Myocyte (in vitro differentiated cells): ENCODE measurements at places on chromosomes 7 and 10. TPM values are rescaled to one million over a fixed set of nuclear protein-coding genes. Genes with fewer than 3 reads are reported as not detected.

DNA sequence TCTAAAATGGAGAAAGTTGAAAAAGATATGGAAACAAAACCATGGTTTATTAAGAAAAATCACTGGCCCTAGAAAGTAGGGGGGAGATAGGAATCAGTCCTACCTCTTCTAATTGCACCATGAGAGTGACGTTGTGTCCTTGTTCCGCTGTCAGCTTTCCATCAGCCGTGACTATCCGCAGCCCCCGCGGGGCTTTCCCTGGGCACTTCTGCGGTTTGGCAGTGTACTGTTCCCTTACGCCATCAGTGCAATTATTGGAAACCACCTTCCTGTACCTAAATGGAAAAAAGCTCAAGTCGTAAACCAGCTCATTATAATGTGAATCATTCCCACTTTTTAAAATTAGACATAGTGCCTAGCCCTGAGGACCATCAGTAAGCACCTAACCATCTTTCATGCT lies 512.2 kb downstream of the SORCS1 start:
- no peak for DNase-seq

- DNase-seq = no peak
Measured at GRCh38 chr10:68172324-68172723, 59.6 kb downstream of the ATOH7 start.

DNA sequence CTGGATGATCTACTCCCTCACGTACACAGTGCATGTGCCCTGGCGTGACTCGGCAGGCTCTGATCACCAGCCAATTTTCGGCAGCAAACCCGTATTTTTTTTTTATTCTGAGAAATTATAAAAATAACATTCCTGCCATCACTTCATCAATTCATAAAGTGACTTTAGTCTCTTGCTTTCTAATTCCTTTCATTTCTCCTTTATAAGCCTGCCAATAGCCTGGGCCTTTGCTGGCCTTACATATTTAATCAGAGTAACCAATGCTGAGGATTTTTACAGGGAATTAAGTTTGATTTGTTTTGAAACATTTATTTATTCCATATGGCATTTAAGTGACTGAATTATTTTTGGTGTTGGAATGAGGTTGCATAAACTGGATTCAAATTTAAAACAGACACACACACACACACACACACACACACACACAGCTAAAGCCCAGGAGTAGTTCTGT lies 140.8 kb downstream of the ETV1 start:
- DNase-seq = no peak

DNA sequence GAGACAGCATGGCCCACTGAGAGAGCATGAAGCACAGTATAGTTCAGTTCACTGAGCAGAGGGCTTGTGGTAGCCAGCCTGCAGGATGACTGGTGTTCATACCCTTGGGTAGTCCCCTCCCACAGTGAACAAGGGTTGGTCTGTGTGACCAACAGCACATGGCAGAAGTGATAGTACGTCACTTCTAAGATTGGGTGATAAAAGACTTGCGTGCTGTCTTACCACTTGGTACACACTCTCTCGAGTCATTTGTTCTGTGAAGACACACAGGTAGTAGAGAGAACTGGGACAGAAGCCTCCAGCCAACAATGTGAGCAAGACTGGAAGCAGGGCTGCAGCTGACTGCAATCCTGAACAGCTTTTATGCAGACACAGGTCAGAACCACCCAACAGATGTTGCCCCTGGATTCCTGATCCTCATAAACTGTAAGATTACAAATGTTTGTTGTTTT lies 14.6 kb downstream of the EPC1 start:
- peak; percentile 53 for DNase-seq

- DNase-seq = no peak
Measured at GRCh38 chr10:6053303-6053702, 8.9 kb downstream of the IL2RA start.

DNA sequence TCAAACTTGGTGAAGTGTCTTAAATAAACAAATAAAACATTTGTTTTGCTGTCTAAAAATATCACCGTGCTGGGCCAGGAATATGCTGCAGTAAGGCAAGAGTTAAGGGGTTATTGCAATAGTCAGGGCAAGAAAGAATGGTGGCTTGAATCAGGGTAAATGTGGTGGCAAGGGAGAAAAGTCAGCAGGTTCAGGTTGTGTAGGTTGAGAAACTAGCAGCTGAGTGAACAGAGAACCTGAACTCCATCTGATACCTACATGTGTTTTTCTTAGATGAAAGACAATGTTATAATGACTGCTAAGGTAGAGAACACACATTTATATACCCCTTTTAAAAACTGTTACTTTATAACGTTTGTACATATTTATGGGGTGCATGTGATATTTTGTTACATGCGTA lies 28.7 kb downstream of the OTUD1 start:
- no peak for DNase-seq

- DNase-seq = no peak
Measured at GRCh38 chr7:1227071-1227804, 5.4 kb upstream of the UNCX start.

DNA sequence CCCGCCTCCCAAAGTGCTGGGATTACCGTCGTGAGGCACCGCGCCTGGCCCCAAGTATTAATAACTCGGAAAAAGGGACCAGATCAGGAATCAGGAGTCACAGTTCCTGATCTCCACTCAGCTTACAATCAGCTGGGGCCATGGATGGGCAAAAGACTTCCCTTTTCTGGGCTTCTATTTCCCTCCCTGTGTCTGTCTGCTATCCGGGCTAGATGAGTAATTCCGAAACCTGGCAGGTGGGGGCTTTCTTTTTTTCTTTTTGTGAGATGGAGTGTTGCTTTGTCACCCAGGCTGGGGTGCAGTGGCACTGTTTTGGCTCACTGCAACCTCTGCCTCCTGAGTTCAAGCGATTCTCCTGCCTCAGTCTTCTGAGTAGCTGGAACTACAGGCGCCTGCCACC lies 11.6 kb downstream of the RPS24 start:
- no peak for DNase-seq

DNA sequence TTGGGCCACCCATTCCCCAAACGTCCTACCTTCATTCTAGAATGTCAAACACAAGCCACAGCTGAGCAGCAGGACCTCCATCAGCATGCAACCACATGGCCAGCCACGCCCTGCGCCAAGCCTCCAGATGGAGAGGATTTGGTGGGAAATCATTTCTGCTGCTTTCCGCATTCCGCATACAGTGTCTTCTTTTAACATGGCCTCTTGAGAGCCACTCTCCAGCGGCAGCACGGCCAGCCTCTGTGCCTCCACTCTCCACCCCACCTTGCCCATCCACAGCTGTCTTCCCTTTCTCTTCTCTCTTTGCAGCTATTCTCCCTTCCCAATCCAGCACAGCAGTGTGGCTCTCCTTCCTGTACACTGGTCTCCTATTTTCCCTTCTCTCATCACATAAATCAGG lies 389.1 kb downstream of the PAXIP1 start:
- DNase-seq = no peak

- DNase-seq = no peak
Measured at GRCh38 chr7:13062631-13063030, 375.2 kb downstream of the ARL4A start.

DNA sequence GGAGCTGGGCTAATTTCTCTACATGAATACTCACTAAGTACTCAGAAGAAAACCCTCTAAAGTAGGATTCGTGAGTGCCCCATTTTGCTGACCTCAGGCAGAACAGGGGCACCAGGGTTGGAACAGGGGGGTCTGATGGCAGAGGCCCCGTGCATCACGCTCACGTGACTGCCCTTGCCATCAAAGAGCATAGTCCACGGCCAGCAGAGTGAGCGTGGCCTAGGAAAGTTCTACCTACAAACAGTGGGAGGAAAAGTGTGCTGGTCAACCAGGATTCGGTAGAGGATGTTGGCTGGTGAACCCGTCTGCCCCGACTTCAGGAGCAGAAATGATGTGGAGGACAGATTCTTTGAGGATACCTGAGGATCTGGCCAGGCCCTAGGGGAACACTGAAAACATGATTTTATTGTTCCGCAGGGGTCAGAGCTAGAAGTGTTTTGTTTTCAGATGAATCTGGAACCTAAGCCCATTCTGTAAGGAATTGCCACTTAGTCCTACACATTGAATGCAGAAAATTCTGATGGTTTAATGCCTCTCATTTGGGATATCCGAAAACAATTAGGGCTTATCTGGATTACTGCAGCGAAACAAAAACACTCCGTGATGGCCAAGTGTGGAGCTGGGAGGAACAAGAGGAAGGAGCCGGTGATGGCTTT lies 138.8 kb upstream of the SHH start:
- no peak for DNase-seq

GRCh38 chr10:94274142-94274787 lies 88.5 kb downstream of the NOC3L start:
- DNase-seq = peak; percentile 70

- no peak for DNase-seq
Measured at GRCh38 chr10:76440426-76440825, 1009.0 kb downstream of the LRMDA start.

DNA sequence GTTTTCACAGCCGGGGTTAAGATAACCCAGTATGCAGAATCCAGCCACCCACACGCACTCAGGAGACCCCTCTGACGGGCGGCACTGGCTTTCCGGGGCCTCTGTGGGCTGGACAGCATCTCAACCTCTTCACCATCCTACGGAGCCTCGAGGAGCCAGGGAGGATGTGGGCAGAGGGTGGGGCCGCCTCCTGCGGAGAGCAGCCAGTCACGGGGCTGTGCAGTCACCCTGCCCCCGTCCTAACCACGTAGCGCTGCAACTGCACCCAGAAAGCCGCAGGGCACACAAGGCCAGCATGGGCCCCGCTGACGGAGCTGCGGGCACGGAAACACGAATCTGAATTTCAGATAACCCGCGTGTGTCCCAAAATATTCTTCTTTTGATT lies 270.3 kb downstream of the ELFN1 start:
- DNase-seq = no peak

DNA sequence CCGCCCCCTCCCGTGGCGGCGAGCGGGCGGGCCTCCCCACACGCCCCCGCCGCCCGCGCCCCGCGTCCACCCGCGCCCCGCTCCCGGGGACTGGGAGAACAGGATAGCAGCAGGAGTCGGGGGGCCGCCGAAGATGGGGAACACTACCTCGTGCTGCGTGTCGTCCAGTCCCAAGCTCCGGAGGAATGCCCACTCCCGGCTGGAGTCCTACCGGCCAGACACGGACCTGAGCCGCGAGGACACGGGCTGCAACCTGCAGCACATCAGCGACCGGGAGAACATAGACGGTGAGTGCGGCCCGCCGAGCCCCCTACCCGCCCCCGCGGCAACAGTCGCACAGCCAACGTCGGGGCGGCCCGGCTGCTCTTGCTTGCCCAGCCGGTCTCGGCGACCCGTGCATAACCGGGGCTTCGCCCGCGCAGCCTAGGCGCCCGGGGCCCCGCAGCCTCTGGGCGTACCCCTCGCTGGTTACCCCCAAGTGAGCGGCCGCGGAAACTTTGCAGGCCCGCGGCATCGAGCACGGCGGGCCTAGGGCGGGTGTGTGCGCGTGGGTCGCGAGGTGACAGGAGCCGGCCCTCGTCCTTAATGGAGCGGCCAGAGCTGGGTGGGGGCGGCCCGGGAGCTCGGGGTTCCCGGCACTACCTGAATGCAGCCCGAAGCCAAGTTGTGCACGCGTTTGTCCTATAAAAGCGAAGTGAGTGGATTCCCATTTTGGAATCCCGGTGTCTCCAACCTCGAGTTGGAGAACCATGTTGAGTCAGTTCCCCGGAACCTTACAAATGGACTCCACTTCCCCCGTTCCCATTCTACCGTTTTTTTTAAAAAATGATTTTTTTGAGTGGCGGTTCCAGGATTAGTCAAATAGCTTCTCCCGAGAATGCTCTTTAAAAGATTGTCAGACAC lies 863 bp downstream of the CCNY start:
- DNase-seq = peak; percentile 41

- DNase-seq = peak; percentile 37
Measured at GRCh38 chr7:77409005-77409738, 7.0 kb downstream of the GSAP start.

DNA sequence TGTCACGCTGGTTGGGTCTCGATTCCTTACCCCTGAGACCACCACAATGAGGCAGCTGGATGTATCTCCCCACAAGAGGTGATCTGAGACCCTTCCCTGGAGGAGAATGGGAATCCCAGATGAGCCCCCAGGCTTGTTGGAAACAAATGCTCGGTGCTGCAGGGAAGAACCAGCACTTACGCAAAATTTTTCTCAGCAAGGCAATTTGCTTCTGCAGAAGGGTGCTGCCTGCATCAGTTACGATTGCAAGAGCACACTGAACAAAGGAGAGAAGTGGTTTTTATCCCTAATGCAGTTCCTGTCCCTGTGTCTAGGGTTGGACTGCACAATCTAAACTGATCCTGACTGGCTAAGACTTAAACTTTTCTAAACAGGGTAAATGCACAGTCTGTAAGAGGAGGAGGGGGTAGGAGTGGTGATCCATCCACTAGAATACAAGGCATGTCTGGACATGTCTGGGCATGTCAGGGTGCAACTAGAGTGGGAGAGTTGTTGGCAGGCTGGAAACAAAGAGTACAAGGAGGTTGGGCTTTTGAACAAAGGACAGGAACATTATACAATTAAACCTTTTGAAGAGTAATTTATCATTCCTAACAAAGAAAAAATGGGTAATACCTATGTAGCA lies 114.9 kb upstream of the FAM3C start:
- DNase-seq = peak; percentile 19

DNA sequence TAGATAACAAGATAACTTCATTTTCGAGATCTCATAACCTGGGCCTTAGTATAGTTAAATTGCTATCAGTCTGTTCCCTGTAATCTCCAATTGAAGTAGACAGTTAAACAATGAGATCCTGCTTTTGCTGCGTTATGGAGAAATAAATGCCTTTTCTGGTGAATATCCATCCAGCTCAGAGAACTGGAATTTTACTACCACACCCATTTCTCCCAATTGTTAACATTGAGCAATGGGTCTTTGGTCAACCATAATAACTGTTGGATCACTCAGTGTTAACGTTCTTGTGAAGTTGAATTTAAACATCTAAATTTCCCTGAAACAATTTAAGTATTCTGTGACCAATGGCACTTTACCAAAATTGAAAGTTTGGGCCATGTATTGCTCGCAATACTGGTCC lies 3.0 kb downstream of the CALU start:
- DNase-seq = peak; percentile 38

GRCh38 chr10:24759672-24760071 lies 36.0 kb upstream of the ARHGAP21 start:
- no peak for DNase-seq

GRCh38 chr10:103784723-103785418 lies 70.5 kb downstream of the SH3PXD2A start:
- no peak for DNase-seq

GRCh38 chr7:38027884-38028455 lies 107.5 kb downstream of the EPDR1 start:
- DNase-seq = peak; percentile 35

The TMEM139 gene
- total RNA-seq = 0.29 TPM in 1 of 2 replicates, not detected in the other

The TSPAN15 gene
- total RNA-seq = 5.5 and 13.2 TPM in 2 replicates

The ZNF32 gene
- total RNA-seq = 28.6 and 35.2 TPM in 2 replicates

The HTRA1 gene
- total RNA-seq = 1,617 and 1,959 TPM in 2 replicates

The FAM221A gene
- 1.8 and 2.9 TPM in 2 replicates for total RNA-seq

The UNC5B gene
- total RNA-seq = 3.6 and 5.2 TPM in 2 replicates

The MYH16 gene
- not detected in 2 replicates for total RNA-seq

The STEAP1 gene
- total RNA-seq = 12.5 and 14.4 TPM in 2 replicates

The C10orf95 gene
- not detected in 2 replicates for total RNA-seq

The ARHGAP22 gene
- total RNA-seq = 42.8 and 46.6 TPM in 2 replicates

The TMEM213 gene
- total RNA-seq = not detected in 2 replicates
